ENCODE measurements at places on chromosomes 5 and 9.

DNA sequence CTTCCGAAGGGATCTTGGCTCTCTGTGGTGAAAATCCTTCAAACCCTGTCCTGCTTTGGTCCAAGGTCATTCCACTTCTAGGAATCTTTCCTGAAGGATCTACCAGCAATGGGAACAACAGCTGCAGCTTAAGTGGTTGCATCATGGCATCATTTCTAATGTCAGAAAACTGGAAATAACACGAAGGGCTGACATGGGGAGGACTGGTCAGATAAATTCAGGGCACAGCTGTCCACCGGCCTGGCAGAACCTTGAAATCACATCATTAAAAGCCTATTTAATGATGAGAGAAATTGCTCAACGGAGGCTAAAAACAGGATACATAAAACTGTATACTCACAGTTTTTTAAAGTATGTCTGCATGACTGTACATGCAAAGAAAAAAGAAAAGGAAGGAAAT is 28.3 kb downstream of the OLFML2A start:
- no peak for DNase-seq

GRCh38 chr5:13325765-13326164 is 618.7 kb downstream of the DNAH5 start:
- no peak for DNase-seq

GRCh38 chr5:10627160-10627701 is 63.4 kb downstream of the ANKRD33B start:
- no peak for DNase-seq

- no peak for DNase-seq
These were observed 296.6 kb upstream of the PCSK5 start for GRCh38 chr9:75593920-75594319.

DNA sequence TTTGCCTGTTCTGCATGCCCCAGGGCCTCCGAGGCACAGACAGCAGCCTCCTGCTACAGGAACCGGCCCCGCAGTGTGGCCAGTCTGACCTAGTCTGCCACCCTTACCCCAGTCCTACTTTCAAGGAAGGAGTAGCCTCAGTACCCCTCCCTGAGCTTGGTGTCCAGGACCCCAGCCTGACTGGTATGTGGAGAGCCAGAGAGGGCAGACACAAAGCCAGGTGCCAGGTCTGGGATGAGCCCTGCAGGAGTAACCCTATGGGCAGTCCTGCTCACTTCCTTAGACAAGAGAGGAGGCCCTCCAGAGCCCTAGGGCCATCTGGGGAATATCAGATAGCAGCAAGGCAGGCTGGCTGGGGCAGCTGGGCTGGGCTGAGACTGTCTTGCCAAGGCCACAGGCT is 67.8 kb downstream of the NRG2 start:
- DNase-seq: no peak

DNA sequence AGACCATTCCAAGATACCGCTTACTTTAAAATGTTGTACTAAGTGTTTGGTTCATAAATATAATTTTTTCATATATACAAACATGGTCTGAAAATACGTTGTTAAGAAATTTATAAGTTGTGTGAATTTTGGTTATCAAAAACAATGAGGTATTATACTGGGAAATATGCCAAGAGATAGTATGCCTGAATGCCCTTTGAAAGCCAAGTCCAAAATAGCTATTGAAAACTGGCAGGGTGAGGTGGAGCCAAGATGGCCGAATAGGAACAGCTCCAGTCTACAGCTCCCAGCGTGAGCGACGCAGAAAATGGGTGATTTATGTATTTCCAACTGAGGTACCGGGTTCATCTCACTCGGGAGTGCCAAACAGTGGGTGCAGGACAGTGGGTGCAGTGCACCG is 533.5 kb downstream of the ZNF608 start:
- DNase-seq: no peak

DNA sequence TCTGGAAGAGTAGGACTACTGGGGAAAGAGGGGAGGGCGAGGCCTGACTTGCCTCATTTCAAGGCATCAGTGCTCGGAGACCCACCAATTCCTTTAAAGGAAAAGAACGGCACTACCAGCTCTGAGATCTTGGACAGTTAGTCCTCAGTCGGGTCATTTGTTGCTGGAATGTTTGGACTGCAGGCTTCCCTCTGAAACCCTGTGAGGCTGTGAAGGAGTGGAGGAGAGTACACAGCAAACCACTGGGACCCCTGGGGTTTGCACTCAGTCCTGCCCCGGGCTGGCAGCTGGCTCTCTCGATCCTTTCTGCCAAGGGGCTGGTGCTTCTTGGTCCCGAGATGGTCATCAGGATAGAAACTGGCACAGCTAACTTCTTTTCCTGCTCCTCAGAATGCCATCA is 194.5 kb downstream of the TRIO start:
- DNase-seq: no peak

GRCh38 chr5:98569288-98569687 is 204.2 kb upstream of the RGMB start:
- DNase-seq: no peak

DNA sequence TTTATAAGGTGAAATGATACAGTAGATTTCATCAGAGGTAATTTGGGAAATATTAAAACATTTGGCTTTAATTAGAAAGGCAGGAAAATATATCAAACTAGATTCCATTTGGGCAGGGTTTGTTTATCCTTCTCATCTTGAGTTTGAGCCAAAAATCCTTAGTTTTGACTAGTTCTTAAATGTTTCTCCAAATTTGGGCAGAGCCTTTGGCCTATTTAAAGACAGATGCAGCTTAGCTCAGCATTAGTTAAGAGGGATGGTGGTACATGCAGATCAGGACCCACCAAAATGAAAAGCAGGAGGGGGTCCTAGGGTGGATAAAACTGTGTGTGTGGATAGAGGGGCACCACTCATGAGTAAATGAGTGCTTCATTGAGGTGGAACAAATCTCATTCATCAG is 20.3 kb upstream of the ARRDC3 start:
- DNase-seq: no peak

GRCh38 chr9:94865582-94866452 is 139.3 kb downstream of the AOPEP start:
- no peak for DNase-seq

- DNase-seq: no peak
These were observed 70.7 kb upstream of the GNE start for GRCh38 chr9:36328798-36329411.
